LNCaP clone FGC (cell line): ENCODE measurements at places on chromosomes 2 and 18.
A peak's percentile ranks its signal among the peaks of the same experiment; 100 is the strongest.

- DNase-seq = no peak
Measured at GRCh38 chr2:8405334-8405733, 276.5 kb upstream of the ID2 start.

DNA sequence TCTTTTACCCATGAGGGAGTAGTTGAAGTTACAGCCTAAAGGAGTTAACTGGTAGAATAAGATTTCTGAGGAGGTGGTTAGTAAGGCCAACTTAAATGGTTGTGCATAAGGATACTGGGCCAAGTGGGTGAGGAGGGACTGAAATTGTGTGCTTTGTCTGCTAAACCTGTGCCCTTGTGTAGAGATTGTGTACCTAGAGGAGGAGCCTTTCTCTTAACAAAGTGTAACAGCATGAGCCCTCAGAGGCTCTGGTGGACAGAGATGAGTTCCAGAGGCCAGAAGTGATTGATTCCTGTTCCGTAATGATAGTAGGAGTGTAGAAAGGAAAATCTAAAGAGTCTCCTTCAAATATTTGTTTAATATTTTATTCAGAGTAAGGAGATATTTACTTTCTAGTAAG is 42.9 kb downstream of the OTX1 start:
- no peak for DNase-seq

GRCh38 chr2:70011786-70012185 is 50.4 kb upstream of the ASPRV1 start:
- DNase-seq = no peak

DNA sequence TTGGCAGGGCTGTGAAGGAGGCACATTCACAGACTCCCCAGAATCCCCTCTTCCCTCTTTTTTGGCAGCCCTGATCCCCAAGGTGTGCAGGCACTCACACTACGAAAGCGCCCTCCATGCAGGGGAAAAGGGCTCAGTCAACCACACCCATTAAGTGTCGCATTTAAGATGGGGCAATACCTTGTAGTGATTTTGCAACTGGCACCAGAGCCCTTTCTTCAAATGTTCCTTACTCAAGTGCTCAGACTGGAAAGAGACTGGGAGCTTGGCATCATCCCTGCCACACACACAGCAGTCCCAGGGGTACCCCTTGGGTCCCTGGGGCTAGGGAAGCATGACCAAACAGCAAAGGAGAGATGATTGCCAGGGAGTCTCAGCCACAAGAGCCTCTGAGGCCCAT is 190.1 kb downstream of the HAUS1 start:
- no peak for DNase-seq

GRCh38 chr2:168751104-168751740 is 51.2 kb upstream of the NOSTRIN start:
- no peak for DNase-seq

- no peak for DNase-seq
Measured at GRCh38 chr18:3649633-3650426, 199.9 kb downstream of the TGIF1 start.

- DNase-seq = no peak
Measured at GRCh38 chr2:240244543-240244942, 104.1 kb upstream of the OTOS start.

GRCh38 chr2:237799060-237799428 is 465 bp downstream of the RBM44 start:
- no peak for DNase-seq

GRCh38 chr2:146457221-146457620 is 1387.6 kb upstream of the ACVR2A start:
- no peak for DNase-seq

DNA sequence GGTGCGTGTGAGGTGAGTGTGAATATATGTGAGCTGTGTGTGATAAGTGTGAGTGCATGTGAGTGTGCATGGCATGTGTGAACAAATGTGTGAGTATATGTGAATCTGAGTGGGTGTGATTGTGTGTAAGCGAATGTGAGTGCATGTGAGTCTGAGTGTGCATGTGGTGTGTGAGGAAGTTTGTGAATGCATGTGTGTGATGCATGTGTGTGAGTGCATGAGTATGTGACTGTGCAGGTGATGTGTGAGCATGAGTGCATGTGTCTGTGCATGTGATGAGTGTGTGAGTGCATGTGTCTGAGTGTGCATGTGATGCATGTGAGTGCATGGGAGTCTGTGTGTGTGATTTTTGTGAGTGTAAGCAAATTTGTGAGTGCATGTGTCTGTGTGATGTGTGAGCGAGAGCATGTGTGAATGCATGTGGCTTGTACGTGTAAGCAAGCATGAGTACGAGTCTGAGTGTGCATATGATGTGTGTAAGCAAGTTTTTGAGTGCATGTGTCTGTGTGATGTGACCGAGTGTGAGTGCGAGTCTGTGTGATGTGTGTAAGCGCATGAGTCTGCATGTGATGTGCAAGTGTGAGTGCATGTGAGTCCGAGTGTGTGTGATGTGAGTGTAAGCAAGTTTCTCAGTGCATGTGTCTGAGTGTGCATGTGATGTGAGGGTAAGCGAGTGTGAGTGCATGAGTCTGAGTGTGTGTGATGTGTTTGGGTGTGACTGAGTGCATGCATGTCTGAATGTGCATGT is 43.3 kb downstream of the COPS8 start:
- DNase-seq = no peak

DNA sequence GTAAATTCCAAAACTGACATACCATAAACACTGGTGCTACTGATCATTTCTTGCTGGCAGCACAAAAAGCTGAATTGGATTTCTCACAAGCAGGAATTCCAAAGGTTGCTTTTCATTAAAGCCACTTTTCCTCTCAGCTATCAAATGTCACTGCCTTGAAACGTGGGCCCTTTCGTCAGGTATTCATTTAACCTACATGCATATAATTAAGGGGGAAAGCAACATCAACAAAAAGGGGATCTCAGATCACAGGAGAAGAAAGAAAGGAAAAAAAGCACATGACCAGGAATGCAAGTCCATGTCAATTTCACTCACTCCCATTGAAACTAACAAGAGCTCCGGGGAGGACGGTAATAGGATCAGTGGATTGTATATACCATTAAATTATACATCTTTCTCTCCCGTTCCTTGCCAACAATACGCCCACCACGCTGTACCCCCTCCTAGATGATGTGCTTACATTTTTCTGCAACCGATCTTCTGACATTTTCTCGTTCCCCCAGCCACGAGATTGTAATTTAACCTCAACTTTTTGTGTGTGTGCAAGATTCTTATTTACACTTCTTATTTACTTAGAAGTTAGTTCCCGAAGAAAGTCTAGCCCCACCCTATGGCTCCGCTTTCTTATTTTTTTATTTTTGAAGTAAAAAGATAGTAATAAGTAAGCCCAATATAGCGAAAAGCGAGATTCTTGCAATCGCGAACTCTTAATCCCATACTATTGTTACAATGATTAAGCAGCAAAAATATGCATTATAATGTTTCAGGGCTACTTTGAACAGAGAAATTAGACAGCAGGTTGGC is 725 bp downstream of the FIGN start:
- DNase-seq = no peak

GRCh38 chr2:98025481-98026037 is 29.8 kb upstream of the TMEM131 start:
- no peak for DNase-seq

- no peak for DNase-seq
Measured at GRCh38 chr2:113755035-113755834, 1.2 kb downstream of the SLC35F5 start.

DNA sequence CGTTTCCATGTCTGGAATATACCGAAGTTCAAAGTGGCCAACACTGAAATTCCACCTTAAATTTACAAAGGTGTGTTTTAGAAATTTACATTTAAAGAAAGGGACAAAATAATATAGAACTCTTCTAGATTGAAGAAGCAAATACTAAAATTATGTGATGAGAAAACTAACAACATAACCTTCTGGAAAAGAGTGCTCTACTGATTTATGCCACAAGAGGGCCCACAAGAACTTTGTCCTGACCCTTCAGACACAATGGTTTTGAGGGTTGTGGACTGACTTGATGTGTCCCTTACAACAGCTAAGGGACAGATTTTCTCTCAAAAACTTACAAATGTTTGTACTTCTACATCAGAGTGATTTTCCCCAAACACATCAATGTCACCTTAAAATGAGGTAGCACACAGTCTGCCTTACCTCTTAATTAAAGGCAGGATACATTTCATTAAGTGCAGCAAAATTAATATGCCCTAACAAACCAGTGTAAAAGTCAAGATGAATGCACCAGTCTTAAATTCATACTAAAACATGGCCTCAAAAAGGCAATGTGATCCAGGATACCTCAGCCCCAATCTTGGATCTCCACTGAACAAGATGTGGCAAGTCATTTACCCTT is 36.2 kb downstream of the EIF2AK3 start:
- peak; percentile 15 for DNase-seq

DNA sequence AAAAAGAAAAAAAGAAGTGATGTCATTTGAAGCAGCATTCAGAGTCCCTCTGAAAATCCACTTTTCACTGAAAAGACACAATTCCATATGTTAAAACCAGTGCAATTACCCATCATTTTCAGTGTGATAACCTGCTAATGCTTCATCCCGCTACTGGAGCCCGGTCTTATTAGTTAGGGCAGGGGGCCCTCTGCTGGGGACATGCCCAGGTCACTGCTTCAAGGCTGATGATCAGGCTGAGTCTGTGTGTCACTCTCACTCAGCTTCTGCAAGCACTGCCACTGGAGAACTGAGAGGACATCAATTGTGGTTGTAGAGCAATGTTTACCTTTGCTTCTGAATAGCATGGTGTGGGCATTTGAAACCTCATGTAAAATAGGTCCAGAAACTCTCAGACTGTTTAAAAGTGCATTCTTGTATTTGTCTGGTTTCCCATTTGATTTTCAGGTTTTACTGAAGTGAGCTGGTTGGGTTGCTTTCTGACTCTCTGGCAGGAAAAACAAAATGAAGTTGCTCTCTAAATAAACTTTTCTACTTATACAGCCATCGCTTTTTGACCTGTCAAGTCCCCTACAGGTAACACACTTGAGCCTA is 49.2 kb upstream of the NXPH2 start:
- no peak for DNase-seq

- DNase-seq = no peak
Measured at GRCh38 chr2:75952173-75952572, 241.5 kb upstream of the GCFC2 start.

DNA sequence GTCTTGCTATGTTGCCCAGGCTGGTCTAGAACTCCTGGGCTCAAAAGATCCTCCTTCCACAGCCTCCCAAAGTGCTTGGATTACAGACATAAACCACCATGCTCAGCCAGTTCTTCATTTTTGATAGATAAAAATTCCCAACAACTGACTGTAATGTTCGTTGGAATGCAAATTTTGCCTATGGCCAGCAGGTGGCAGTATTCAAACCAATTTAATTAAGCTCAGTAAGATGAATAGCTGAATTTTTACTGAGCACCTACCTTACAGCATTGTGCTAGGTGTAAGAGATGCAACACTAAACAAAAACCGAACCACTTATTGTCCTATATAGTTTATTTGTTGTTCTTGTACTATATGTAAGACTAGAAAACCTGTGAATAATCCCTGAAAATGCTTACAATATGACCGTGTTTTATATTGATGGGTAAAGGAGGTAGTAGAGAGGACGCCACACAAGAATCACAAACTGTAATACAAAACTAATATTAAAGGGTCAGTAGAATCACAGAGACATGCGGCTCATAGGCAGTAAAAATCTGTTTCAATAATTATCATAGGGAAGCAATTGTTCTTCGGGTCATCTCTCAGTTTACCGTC is 8.2 kb upstream of the TMEM182 start:
- DNase-seq = peak; percentile 27

DNA sequence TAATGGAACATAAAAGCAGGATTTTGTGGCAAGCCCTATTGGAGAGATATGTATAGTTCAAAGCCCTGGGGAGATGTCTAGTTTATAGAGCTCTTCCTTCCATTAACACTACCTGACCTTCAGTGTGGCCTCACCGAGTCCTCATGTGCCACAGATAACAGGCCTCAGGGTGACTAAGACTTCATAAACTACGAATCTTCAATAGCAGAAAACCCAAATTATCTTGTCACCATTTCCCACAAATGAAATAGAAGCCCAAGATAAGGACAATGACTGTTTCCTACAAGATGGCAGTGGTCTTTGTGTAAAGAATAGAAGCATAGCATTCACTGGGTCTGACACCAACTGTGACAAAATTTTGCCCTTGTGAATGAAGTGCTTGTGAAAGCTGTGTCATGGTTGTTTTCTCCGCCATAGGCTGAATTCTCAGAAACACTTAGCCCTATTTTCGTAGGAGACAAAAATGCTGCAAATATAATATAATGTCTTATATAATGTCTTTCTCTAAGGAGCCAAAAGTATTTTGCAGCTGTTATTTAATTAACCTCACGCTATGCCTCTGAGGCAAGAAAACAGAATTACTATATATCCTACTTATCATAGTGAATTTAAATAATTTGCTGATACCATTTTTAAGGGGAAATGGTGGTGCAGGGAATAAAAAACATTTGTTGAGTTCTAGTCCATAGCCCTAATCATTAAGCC is 136.7 kb upstream of the CWC22 start:
- DNase-seq = no peak

DNA sequence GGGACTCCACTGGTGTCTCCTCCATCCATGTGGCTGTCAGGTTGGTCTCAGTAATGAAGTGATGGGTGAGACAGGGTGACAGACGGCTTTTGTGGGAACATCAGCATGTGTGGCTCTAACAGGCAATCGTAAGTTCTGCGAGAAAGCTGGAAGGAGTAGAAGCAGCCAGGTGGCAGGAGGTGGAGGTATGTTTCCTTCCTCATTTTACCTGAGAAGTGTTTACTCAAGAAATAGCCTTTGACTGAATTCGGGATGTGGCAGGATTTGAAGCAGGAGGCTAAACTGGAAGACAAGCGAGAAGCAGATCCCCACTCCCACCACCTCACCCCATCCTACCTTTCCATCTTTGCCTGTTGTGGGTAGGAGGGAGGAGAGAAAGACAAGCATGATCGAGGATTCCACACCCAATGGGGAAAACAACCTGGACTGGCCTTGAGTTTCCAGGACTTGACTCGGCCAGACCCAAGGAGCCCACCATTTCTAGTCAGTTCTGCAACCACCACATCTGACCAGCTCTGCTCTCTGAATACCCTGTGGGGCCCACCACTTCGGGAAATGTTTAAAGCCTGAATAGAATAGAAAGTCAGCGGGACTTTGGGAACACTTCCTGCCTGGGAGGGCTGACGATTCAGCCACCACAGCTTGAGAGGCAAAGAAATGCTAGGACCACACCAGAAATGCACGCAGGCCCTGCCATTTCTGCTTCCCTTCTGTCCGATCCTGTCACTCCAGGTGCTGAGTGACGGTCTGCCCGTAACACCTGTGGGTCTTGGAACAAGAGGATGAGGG is 1.2 kb downstream of the ABCG8 start:
- DNase-seq = no peak

- no peak for DNase-seq
Measured at GRCh38 chr2:132438691-132439090, 22.1 kb downstream of the GPR39 start.

DNA sequence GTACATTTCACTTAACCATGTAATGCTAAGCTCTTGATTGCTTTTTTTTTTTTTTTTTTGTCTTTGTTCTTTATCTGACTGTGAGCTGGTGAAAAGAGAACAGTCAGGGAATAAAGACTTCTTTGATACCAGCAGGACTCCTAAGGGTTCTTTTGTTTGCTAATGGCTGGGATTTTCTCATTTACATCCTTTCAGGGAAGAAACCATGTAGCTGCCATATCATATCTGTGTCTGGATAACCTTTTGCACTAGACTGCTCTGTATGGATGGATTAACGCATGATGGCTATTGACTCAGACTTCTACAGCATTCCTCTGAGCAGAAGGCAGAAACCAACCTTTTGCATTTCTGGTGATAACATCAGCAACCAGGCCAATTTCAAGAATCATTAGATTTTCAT is 504.0 kb downstream of the LRRTM4 start:
- DNase-seq = no peak
